ENCODE measurements at places on chromosomes 11 and 22. TPM values are rescaled to one million over a fixed set of nuclear protein-coding genes. Genes with fewer than 3 reads are reported as not detected.

MMP7 gene
- 1.6 TPM for total RNA-seq

BTBD18 gene
- total RNA-seq = not detected

RIBC2 gene
- total RNA-seq = not detected

GLYAT gene
- total RNA-seq = not detected

FBLN1 gene
- 0.65 TPM for total RNA-seq

SLC1A2 gene
- total RNA-seq = not detected

HEPHL1 gene
- total RNA-seq = under 0.01 TPM

DMC1 gene
- 0.96 TPM for total RNA-seq

PANX3 gene
- not detected for total RNA-seq

HEPACAM gene
- total RNA-seq = 0.19 TPM

NXPE2 gene
- total RNA-seq = not detected

CADM1 gene
- total RNA-seq = 0.33 TPM
